ENCODE measurements at places on chromosomes 12 and 14. TPM values are rescaled to one million over a fixed set of nuclear protein-coding genes. Genes with fewer than 3 reads are reported as not detected.

The OR6C74 gene
- not detected for total RNA-seq

The KRT7 gene
- 0.92 TPM for total RNA-seq

DNA sequence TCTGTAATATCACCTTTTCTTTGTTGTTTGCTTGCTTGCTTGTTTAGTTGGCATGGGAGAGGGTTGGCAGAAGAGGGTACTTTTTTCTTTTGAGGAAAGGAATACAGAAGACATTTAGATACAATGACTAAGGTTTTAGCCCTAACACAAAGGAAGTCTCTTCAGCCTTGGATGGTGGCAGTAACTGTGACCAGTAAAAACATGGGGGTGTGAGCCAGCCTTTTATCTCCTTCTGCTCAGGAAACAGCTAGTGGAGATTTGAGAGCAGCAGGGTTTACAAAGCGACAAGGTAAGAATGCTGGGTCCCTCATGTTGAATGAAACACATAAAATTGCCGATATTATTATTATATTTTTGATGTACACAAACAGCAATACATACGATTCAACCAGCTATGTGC is 40.4 kb downstream of the SLC8A3 start:
- DNase-seq, result no peak
- H3K27me3 ChIP-seq, result no peaks in the 10 kb centered on the region
- no peaks in the 10 kb centered on the region for H3K4me1 ChIP-seq
- H3K36me3 ChIP-seq, result no peaks in the 10 kb centered on the region
- H3K27ac ChIP-seq, result no peak overlapping the region

GRCh38 chr12:93200291-93200917 is 177.3 kb upstream of the NUDT4 start:
- H3K4me1 ChIP-seq, result no peaks in the 10 kb centered on the region
- H3K4me3 ChIP-seq, result no peak overlapping the region

GRCh38 chr12:112349431-112349830 is 32.8 kb downstream of the HECTD4 start:
- peaks cover 25% of the 10 kb centered on the region for H3K4me1 ChIP-seq
- H3K27ac ChIP-seq, result no peak overlapping the region
- H3K36me3 ChIP-seq, result no peaks in the 10 kb centered on the region
- no peak for DNase-seq
- H3K27me3 ChIP-seq, result no peaks in the 10 kb centered on the region

DNA sequence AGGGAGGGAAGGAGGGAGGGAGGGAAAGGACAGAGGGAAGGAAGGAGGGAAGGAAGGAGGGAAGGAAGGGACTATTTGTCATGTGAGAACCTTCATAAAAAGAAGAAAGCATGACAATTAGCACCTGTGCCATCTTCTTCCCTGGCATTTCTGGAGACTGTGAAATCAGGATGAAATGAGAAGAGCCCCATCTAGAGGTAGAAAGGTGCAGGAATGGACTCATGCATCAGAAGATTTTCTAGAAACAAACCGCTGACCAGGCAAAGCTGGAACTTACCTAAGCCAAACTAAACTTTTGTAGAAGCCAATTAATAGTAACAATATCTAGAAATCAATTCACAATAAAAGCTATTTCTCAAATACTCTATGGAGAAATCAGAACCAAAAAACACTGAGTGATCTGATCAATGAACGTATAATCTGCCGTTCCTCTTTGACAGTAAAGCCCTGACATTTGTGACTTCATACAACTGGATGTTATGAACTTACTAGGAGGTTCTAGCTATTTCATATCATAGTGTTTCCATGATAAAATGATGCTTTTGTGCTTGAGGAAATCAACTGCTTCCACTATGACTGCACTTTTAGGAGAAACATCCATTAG is 24.4 kb upstream of the CRACR2A start:
- H3K4me3 ChIP-seq, result no peak overlapping the region
- no peaks in the 10 kb centered on the region for H3K27me3 ChIP-seq

The SARNP gene
- 57.0 TPM for total RNA-seq

DNA sequence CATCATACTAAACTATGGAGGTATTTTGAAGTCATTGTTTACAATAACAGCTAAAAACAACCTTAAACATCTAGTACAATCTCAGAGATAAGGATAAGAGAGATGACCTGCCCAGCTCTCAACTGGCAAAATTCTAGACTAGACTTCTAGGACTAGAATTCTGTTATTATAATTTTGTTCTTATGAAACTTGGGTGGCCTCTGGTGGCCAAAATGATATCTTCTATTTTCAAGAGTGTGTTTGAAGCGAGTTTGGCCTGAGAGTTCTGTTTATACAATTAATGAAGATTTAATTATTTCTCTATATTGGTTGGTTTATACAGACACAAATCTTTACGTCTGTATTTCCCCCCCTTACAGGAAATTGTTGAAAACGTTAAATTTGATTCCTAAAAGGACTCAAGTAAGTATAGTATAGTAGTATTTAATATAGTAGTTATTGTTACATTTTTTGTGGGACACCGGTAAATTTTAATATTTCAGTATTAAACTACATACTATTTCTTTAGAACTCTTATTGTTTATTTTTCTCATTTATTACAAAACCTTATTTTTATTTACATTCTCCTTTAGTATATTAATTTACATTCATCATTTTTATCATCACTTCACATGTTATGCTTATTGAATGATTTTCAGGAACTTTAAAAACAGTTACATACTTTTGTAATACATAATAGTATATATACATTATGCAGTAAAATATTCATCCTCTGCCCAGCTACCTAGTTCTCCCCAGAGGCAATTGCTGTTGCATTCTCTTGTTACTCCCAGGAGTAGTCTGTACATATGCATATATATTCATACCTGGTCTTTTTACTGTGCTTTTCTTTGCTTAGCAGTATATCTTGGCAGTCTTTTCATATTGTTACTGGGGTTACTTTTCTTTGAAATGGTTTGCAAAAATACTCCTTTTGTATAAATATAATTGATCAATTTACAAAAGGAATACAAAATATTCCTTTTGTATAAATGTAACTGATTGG is 6.6 kb downstream of the PPHLN1 start:
- no peaks in the 10 kb centered on the region for H3K27me3 ChIP-seq
- peaks cover 7% of the 10 kb centered on the region for H3K4me1 ChIP-seq
- no peak overlapping the region for H3K4me3 ChIP-seq
- no peak for DNase-seq

The DPPA3 gene
- total RNA-seq, result not detected

DNA sequence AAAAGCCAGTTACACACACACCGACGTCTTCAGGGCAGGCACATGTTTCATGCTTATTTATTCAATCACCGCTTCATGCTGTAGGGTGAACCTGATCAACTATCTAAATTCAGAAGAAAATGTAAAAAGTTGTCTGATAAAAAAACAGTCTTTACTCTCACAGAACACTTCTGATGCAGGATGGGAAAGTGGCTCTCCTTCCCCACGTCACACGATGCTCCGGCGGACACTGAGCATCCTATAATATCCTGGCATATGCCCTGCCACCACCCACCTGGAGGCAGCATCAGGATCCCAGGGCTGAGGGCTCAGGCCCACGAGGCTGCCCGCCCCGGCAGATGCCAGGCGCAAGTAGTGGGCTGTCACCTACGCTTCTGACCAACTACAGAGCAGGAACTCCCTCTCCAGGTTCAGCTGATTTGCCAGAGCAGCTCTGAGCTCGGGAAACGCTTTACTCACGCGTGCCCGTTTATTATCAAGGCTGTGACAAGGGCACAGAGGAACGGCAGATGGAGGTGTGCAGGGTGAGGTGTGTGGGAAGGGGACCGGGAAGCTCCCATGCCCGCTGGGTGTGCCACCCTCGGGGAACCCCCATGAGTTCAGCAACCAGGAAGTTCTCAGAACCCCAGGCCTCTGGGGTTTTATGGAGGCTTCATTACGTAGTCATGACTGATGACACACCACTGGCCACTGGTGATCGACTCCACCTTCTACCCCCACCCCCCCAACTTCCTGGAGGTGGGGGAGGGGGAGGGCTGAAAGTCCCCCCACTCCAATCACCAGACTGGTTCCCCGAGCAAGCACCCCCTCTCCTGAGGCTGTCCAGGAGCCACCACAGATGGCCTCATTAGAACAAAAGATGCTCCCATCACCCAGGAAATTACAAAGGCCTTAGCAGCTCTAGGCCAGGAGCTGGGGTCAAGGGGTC is 32.1 kb downstream of the SLC15A4 start:
- H3K4me3 ChIP-seq, result no peak overlapping the region
- no peaks in the 10 kb centered on the region for H3K27me3 ChIP-seq
- no peak for DNase-seq
- no peak overlapping the region for H3K27ac ChIP-seq
- H3K36me3 ChIP-seq, result peaks cover 56% of the 10 kb centered on the region

The LYZ gene
- 115 TPM for total RNA-seq

DNA sequence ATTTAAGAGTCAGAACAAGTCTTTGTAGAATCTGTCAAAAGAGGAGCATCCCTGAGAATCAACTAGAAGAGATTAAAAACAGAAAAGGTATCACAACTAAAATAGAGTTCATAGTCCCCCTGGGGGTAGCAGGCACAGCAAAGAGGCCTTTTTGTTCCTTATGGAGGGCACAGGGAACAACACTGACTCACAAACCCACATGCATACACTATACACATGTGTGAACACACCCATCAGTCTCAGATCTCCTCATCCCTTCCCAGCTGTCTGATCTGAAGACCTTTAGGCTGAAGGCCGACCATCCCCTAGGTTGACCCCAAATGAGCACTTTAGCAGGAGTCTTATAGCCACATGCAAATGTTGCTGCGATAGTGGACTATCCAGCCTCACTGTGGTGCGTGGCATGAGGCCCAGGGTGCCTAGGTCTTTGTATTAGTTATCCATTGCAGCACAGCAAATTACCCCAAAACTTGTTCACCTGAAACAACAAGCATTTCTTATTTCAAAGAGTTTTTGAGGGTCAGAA is 236.7 kb upstream of the EGLN3 start:
- no peaks in the 10 kb centered on the region for H3K36me3 ChIP-seq
- no peak overlapping the region for H3K4me3 ChIP-seq
- DNase-seq, result no peak
- no peaks in the 10 kb centered on the region for H3K4me1 ChIP-seq
- H3K27ac ChIP-seq, result no peak overlapping the region
- no peaks in the 10 kb centered on the region for H3K27me3 ChIP-seq

GRCh38 chr12:24054416-24054815 is 104.9 kb upstream of the SOX5 start:
- DNase-seq, result no peak
- no peak overlapping the region for H3K27ac ChIP-seq
- H3K4me1 ChIP-seq, result no peaks in the 10 kb centered on the region
- no peaks in the 10 kb centered on the region for H3K36me3 ChIP-seq
- H3K4me3 ChIP-seq, result no peak overlapping the region
- H3K27me3 ChIP-seq, result no peaks in the 10 kb centered on the region

The REP15 gene
- 4.5 TPM for total RNA-seq

The FGD6 gene
- total RNA-seq, result 29.1 TPM

DNA sequence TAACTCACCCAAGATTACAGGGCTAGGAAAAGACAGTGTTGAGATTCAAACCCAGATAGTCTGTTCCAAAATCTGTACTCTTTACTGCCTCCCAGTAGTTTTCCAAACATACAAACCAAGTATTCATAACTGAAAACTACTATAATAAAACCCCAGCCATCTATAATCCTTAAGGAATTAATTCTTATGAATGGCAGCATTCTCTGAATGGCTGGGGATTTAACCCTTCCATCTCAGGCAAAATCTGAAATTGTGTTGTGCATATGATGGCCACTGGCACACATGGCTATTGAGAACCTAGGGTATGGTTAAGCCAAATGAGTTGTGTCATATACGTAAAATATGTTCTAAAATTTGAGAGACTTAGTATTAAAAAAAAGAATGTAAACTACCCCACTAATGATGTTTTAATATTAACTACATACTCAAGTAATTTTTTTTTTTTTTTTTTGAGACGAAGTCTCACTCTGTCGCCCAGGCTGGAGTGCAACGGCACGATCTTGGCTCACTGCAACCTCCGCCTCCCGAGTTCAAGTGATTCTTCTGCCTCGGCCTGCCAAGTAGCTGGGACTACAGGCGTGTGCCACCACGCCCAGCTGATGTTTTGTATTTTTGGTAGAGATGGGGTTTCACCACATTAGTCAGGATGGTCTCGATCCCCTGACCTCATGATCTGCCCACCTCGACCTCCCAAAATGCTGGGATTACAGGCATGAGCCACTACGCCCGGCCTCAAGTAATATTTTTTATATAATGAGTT is 16.7 kb downstream of the PPP1R13B start:
- H3K4me3 ChIP-seq, result no peak overlapping the region
- H3K27me3 ChIP-seq, result no peaks in the 10 kb centered on the region
- no peaks in the 10 kb centered on the region for H3K36me3 ChIP-seq
- H3K4me1 ChIP-seq, result peaks cover 20% of the 10 kb centered on the region
- no peak overlapping the region for H3K27ac ChIP-seq
- DNase-seq, result no peak

DNA sequence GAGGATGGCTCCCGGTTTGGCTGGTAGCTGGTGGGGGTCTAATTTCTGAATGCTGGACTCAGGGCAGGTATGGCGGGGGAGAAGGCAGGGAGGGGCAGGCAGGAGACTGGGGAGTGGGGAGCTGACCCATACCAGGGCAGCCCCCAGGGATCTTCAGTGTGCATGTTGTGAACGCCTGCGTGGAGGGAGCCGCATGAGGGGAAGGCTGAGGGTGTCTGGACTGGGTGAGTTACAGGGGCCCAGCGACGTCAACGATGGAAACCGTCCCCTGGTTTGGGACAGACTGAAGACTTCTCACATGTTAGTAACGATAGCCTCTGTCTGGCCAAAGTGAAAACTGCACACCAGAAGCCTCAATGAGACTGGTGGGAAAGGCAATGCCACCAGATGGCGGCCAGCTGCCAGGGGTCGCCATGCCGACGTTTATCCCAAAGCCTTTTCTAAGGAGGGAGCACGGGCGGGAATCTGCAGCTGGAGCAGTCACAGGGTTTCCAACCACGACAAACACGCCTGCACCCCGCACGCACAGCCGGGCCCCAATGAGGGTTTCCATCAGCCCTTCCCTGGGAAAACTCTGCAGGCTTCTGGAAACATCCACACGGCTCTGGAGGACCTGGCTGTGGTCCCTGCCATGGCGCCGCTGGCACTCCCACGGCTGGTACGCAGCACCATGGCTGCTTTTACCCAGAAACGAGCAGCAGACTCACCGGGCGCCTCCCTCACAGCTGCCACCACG is 14.0 kb downstream of the PGAM5 start:
- peaks cover 96% of the 10 kb centered on the region for H3K36me3 ChIP-seq
- H3K4me1 ChIP-seq, result no peaks in the 10 kb centered on the region
- H3K4me3 ChIP-seq, result no peak overlapping the region
- H3K27ac ChIP-seq, result no peak overlapping the region
- DNase-seq, result peak; percentile 53

DNA sequence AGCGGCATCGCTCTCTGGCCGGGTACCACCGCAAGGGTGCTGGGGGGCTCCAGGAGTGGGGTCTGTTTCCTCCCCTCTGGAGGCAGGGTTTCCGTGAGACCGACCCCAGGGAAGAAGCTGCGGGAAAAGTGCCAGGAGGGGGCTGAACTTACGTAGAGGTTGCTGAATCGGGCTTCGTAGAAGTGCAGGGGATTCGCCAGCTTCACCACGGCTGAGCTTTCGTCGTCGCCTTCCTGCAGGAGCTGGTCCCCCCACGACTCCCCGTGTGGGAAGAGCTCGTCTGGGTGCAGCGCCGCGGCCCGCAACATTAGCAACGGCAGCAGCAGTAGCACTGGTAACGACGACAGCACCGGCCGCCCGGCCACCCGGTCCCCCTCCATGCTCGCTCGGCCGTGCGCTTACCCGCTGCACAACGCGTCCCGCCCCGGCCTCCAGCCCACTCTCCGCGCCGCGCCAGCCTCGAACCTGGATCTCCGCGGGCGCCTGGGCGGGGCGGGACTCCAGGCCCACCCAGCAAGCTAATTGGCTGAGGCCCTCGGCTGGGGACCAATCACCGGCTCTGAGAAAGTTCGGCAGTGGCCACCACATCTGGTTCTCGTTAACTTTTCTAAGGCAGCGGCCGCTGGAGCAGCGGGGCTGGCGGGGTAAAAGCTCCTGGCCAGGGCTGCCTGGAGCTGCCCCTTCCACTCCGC is at the start of gene NID2:
NID2 (minus strand) TSS at position 445 of the 692 bp plus-strand sequence; CDS start at position 380, 65 bp downstream.
- no peaks in the 10 kb centered on the region for H3K36me3 ChIP-seq
- peak within 1 kb of the TSS; percentile 89 for H3K27ac ChIP-seq
- peak; percentile 91 for DNase-seq
- H3K27me3 ChIP-seq, result no peaks in the 10 kb centered on the region
- H3K4me3 ChIP-seq, result peak within 1 kb of the TSS; percentile 89
